ENCODE measurements at places on chromosomes 4 and X.

- no peak for DNase-seq
These were observed 91.0 kb downstream of the PHOX2B start for GRCh38 chr4:41657561-41657960.

DNA sequence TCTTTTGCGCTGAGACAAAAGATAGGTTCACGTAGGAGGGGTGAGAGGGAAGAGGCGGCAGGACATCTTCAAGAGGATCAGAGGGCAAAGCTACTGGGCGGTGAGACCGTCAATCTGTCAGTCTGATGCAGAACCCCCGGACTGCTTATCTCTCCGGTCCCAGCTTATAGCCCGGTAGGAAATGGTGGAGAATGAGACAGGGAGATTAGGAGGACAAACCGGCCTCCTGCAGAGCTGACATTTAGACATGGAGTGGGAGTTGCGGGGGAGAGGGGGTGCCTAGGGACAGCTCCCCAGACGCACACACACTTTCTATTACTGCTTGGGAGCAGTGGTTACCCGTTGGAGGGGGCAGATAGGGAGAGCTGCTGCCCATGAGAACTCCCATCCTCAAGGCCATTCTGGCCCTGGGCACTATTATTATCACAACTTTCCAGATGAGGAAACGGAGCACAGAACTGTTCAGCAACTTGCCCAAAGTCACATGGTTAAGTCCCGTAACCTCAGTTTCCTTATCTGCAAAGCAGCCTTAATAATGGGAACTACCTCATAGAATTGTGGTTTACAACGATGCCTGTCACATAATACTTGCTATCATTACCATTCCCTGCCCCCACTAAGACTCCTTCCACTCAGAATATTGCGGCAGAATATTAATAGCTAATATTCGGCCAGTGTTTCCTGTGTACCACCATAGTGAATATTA lies 1.1 kb upstream of the HDAC6 start:
- DNase-seq: no peak

GRCh38 chr4:98170035-98170434 lies 26.8 kb upstream of the STPG2 start:
- no peak for DNase-seq

DNA sequence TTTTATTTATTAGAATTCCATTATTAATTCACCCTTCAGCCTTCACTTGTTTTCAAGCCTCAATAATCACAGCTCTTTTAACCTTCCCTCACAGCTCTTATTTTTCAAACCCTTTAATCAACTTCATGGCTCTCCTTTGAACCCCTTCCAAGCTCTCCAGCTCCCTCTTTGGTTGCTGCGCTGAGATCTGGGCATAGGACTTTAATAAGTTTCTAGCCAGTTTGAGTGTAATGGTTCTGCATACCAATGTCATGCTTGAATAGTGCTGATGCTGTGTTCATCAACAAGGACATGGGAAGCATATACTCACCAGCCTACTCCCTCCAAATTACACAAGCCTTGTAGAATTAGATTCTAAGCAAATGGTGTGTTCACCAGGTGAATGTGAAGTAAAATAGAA lies 3.5 kb upstream of the RNF212 start:
- no peak for DNase-seq

DNA sequence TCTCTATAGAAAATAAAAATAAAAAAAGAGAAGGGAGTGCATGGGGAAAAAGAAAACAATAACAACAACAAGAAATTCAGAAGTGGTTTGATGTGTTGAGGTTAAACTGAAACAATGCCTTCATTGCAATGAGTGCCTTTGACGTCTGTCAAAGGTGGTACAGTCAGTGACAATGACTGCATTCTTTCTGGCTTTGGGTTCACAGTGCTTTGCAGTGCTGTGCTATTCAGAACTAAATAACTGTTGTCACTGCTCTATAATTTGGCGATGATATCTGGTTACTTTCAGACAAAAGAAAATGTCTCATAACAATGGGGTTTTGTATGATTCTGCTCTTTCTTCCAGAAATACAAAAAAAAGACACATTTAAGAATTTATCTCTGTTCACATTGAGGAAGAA lies 488.6 kb upstream of the MAGEB2 start:
- DNase-seq: no peak

DNA sequence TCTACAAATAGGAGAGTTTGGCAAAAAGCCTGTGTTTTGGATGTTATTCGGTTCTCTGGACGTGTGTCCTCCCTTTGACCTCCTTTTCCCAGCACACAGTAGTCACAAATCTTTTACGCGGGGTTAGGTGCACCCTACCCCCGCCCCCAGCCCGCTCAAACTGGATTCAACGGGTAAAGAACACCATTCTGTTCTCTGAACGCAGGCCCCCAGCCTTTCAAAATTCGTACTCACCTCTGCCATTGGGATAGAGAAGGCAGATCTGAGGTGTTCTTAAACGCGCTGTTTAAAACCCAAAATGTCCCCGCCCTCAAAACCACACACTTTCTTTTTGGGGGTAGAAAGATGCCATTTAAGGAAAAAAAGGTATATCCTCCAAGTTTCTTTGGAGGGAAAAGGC lies 2.7 kb downstream of the LEF1 start:
- DNase-seq: no peak

DNA sequence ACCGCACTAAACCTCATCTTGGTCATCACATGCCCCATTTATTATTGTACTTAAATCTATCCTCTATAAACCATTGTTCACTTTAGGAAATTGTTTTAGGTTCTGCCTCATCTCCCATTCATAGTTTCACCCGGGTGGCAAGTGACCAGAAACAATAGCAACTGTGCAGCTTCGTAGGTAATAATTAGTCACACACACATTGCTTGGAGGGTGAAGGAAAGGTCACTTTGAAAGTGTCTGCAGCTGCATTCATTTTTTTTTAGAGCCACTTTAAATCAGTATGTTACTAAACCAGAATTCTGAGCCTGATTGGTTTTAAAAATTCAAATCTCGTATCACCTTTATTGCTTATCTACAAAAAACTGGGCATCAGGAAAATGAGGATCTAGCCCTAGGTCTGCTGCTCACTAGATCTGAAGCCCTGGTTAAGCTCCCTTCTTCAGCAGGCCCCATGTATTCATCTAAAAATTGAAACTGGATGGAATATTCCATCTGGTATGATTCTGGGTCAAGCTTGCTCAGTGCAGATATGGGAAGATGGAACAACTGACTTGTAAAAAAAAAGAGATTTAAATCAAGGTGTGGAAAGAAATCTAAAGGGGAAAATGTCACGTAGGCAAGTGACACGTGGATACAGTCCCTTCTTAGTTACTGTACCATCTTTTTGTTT lies 62.4 kb downstream of the LIMCH1 start:
- no peak for DNase-seq

- DNase-seq: no peak
These were observed 283.2 kb downstream of the ARHGAP10 start for GRCh38 chr4:148015058-148015457.

- no peak for DNase-seq
These were observed 503.3 kb upstream of the FAM241A start for GRCh38 chr4:111641813-111642579.

All from activated T-helper 9 cell treated with anti-CD3 and anti-CD28 coated beads, Interleukin-2, amount 50 U/mL, for 16 hours (primary cell).